ENCODE measurements at places on chromosomes 2 and 18.
A peak's percentile ranks its signal among the peaks of the same experiment; 100 is the strongest.

DNA sequence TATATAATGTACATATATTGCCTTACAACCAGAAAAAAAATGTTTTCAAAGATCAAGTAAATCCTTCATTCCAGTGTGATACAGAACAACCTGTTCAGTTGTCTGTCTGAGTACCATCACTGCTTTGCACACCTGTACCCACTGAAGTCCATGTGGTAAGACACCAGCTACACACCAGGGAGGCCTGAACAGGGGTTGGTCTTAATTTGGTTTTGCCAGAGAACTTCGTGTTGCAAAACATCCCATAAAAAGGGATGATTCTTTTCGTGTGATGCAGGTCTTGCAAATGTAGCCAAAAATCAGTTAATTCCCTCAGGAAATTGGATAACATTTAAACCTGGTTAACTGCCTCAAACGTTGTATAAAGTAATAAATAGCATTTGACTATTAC is 73.7 kb upstream of the SLC1A4 start:
- DNase-seq, result no peak

GRCh38 chr18:10923141-10923540 is 226.2 kb downstream of the PIEZO2 start:
- no peak for DNase-seq

- no peak for DNase-seq
These were observed 206.3 kb upstream of the SPHKAP start for GRCh38 chr2:228387776-228388175.

DNA sequence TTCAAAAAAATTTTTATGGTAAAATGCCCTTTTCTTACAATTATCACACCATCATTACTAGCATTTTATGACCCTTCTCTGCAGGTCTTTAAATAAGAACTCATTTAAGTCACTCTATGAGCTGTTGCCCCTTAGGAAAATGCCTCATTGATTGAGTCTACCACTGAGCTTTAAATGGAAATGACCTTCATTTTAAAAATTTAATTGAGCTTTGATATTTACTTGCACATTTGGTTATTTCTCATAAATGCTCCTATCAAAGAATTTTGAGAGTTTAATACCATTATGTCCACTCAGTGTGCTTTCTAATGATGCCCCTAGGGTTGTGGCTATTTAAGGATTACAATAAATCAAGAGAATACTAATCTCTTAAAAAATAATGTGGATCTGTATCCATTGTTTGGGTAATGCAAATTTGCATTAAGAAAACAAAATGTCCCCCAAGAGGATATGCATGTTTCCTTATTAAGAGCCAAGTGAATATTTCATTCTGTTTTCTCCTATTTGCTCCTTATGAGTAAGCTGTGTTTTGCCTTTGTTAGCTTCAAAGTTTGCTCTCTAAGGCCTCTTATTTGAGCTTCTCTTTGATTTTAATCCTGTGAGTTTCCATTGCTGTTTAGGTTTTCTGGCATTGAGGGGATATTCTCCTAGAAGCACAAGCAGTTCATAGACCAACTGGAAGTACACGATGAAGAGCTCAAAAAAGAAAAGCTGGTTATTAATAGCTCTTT is 69.8 kb downstream of the CERS6 start:
- no peak for DNase-seq

DNA sequence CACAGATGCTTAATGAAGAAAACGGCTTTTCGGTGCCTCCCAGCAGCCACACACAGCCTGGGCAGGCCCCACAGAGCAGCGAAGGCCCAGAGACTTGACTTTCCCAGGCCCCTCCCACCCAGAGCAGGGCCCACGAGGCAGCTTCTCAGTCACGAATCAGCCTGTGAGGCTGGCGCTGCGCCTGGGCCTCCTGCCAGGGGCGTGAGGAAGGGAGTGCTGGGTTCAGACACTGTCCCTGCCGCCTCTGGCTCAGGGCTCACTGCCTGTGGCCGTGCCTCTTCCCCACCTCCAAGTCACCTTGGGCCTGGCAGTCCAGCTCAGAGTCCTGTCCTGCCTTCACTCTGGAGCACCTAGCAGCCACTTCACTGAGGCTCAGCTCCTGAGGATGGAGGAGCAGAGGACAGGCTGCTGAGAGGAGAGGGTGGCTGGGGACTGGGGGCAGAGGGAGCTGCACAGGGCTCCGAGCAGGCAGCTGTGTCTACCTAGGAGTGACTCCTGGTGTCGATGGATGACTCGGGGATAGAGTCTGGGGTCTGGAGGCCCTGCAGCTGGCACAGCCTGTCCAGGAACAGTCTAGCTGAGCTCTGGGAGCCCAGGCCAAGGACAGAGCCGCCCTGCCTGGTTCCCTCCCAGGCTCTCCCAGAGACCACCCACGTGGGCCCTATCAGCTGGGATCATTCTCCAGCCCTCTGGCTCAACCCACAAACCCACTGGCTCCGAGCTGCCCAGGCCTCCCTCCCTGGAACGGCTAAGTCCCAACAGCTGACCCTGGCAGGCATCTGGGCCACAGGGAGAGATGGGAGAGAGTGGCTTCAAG is 36.4 kb upstream of the FOSL2 start:
- peak; percentile 96 for DNase-seq

GRCh38 chr2:112542984-112543661 is 858 bp downstream of the POLR1B start:
- DNase-seq, result peak; percentile 6
